ENCODE measurements at places on chromosomes 16 and 17. TPM values are rescaled to one million over a fixed set of nuclear protein-coding genes. Genes with fewer than 3 reads are reported as not detected.

TMEM208 gene
- total RNA-seq = 46.8 TPM

DNA sequence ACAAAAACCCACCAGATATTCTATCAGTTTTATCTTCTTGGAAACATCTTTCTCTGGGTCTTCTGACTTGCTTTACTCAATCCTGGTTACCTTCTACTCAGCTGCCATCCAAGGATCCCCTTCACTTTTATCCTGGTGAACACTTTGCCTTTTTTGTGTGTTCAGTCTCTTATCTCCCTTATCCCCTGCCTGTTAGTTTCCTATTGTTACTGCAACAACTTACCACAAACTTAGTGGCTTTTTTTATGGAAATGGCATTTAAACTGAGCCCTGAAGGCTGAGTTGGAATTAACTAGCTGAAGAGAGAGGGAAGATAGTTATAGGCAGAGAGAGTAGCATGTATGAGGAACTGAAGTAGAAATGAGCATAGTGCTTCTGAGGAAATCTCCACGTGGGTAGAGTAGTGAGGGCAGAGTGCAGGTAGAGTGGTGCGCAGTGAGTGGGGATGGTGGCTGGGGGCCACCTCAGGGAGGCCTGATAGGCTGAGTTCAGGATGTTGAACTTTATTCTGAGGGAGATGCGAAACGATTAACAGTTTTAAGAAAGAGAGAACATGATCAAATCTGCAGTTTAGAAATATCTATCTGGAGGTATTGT, 26.3 kb downstream of the TANGO6 start:
- no peak for DNase-seq

GRCh38 chr17:5686074-5686635, 101.8 kb upstream of the NLRP1 start:
- no peak for DNase-seq

ZNF276 gene
- total RNA-seq = 22.3 TPM

DNA sequence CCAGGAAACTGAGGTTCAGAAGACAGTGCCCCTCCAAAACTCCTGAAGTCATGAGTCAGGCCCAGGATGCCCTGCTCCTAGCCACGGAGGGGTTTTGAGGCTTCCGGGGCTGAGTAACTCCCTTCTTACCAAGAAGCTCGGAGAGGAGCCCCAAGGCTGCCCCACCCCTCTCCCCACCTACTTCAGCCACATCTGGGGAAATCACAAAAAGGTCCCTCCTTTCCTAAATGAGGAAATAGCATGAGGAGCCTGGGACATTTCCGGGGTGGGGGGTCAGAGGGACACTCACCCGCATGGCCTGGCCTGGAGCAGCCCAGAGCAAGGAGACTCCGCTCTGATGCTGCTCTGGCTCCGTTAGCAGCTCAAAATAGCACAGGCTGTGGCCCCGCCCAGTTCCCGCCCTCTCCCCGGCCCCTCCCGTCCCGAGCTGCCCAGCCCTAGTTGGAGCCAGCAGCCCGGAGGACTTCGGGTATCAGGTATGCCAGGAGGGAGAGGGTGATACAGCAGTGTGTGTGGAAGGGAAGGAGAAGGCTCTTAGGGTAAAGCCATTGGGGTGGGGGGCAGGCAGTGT, 40.1 kb downstream of the MYO18A start:
- DNase-seq = no peak

- DNase-seq = no peak
Measured at GRCh38 chr16:8481810-8482209, 108.5 kb downstream of the TMEM114 start.

DNA sequence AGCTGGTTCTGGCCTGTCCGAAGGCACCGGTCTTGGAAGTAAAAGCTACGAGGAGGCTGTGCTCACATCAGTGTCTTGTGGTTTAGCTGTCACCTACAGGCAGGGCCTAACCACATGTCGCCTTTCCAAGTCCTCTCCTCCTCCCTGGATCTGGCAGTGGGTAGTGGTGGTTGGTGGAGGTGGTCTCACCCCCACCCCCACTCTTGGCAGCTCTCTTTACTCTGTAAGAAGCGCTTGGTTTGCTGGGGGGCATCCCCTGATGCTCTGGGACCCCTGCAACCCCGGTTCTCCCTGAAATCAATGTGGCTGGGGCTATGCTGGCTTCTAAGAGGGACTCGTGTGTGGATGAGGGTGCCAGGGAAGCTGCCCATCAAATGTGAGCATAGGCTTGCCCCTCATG, 68.3 kb downstream of the WIPI1 start:
- DNase-seq = no peak

- no peak for DNase-seq
Measured at GRCh38 chr17:50283714-50284113, 9.4 kb downstream of the TMEM92 start.

TPSG1 gene
- not detected for total RNA-seq

- DNase-seq = no peak
Measured at GRCh38 chr17:77959126-77959925, 823 bp downstream of the TNRC6C start.

DNA sequence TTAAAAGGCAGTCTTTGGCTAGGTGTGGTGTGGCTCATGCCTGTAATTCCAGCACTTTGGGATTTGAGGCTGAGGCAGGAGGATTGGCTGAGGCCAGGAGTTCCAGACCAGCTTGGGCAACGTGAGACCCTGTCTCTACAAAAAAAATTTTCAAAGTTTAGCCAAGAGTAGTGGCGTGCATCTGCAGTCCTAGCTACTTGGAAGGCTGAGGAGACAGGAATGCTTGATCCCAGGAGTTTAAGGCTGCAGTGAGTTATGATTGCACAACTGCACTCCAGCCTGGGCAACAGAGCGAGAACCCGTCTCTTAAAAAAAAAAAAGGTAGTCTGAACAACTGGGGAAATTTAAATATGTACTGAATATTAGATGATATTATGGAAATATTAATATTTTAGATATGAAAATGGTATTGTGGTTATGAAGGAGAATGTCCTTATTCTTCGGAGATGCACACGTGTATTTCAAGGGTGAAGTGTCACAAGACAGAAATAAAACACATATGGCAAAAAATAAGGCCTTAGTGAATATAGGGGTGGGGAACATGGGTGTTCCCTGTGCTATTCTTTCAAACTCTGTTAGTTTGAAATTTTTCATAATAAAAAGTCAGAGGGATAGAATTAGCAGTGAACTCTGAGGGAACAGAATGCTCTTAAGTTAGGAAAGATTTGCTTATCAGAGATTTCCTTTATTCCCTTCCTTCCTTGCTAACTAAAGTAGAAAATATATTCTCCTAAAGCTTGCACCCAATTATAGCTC, 144.7 kb downstream of the CDK5R1 start:
- no peak for DNase-seq

DNA sequence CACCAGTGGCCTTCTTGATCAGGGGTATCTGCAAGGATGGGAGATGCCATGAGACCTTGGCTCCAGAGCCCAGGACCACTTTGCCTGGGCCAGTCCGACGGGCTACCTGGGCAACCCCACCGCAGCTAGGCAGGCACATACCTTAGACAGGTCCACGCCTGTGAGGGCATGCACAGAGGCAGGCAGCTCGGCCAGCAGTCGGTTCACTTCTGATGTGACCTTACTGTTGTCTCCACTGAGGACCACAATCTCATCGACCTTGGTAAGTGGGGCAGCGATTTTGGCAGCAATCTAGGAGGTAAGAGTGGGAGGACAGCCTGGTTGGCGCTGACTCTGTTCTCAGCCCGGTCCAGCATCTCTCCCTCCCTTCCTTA, 17.0 kb downstream of the FLOT2 start:
- no peak for DNase-seq

DNA sequence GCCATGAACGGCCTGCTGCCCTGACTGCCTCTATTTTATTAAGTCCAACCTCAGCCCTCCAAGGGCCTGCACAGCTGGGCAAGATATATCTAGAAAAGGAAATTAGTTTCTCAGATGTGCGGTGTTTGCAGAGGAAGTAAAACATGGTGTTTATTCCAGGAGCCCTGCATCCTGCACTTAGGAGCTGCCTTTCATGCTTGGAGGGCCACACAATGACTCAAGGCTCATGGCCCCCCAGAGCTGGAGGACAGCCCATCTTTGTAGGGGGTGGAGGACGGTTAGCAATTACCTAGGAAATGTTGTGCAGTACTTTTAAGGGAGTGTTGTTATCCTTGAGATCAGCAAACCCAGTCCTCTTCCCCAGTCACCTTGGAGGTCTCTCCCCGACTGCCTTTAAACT, 80.5 kb downstream of the COPRS start:
- no peak for DNase-seq

DNA sequence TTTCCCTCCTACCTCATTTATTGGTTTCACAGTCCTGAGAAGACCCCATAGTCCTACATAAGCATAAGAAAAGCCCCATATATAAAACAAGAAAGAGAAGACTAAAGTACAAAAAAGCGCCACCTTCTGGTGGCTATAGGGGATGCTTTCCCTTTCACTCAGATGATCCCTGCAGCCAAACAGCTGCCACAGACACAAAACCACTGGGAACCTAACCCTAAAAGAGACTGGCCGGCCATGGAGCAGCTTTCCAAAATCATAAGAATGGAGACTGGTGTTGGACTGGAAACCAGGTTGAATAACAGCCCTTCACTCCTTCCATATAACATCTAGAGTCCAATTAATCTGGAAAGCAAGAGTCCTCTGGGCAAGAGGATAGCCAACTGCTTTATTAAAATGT, 11.4 kb downstream of the DYNC1LI2 start:
- DNase-seq = no peak

All from GM12878 (cell line).